Cerebellar nuclear complex (tissue), 1 donor: ENCODE measurements at places on chromosomes 5 and 9.

- no peak for DNase-seq
These were observed 206.1 kb upstream of the ZNF608 start for GRCh38 chr5:124952566-124952965.

GRCh38 chr9:19516348-19516747 lies 107.5 kb downstream of the ACER2 start:
- DNase-seq: no peak

DNA sequence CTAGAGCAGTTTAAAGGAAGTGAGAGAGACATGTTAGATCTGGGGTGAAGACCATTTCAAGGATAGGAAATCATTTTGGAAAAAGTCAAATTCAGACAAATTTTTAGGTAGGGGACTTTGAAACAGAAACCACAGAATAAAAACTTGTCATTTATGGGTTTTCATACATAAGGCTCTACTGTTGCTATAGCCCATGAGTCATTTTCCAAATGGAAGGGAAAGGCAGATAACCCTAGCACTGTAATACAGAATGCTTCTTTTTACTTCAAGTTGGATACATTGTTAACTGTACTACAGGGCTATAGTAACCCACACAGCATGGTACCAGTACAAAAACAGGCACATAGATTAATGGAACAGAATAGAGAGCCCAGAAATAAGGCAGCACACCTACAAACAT lies 455.4 kb downstream of the EBF1 start:
- DNase-seq: no peak

- DNase-seq: no peak
These were observed 10.4 kb upstream of the WNK2 start for GRCh38 chr9:93173365-93174051.

GRCh38 chr5:172611913-172612312 lies 29.1 kb upstream of the NEURL1B start:
- DNase-seq: no peak

DNA sequence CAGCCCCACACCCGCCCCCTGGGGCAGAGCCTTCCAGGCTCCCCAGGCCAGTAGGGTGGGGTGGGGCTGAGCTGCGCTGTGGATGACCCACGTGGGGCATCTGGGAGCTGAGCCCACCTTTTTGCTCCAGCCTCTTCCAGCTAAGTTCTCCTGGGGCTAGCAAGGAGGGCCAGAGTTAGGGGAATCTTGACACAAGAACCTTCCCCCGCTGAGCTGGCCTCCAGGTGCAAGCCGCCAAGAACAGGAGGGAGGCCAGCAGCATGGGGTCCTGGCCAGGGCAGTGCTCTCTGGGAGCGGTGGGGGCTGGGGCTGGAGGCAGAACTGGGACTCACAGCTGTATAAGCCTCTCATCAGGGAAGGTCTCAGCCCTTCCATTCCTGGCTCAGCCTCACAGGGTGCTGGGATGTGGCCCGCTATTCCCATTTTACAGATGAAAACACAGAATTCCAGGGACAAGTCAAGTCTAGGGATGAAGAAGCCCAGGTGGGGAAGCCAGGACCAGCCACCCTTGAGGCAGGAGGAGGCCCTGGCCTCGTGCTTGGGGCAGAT lies 21.5 kb downstream of the SARDH start:
- no peak for DNase-seq
